ENCODE measurements at places on chromosomes 4 and X.
A peak's percentile ranks its signal among the peaks of the same experiment; 100 is the strongest.

DNA sequence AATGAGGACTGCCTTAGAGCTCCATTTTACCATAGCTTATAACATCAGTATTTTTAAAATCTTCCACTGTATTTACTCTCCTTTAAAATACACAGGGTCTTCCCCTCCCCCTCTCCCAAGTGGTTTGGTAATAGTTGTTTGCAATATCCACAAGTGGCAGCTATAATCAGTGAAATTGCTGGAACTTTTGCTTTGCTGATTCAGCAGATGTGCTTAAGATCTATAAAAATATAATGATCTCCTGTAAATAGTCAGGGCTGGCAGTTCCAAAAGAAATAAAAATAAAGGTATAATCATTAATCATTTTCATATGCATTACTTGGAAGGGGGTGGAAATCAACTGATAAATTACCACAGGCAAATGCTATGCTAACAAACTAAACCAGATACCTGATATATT lies 345.2 kb downstream of the KLHL13 start:
- DNase-seq = no peak

- DNase-seq = no peak
Observed at GRCh38 chrX:16664074-16664473, 14.1 kb downstream of the S100G start.

DNA sequence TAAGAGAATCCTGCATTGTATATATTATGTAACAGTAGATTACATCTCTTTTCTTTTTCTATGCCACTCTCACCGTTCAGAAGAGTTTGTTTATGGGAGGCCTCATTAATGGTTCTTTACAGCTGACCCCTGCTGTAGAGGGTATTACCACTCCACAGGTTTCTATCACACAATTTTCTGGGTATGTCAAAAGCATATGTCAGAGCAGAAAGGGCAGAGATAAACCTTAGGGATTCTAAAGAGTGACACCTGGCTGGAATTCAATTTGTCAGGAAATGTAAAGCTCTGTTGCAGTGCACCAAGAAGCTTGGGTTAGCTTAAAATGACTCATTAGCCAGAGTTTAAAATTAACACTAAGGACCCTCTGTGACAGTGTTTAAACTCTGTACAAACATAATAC lies 658.7 kb downstream of the PCDH18 start:
- DNase-seq = no peak

DNA sequence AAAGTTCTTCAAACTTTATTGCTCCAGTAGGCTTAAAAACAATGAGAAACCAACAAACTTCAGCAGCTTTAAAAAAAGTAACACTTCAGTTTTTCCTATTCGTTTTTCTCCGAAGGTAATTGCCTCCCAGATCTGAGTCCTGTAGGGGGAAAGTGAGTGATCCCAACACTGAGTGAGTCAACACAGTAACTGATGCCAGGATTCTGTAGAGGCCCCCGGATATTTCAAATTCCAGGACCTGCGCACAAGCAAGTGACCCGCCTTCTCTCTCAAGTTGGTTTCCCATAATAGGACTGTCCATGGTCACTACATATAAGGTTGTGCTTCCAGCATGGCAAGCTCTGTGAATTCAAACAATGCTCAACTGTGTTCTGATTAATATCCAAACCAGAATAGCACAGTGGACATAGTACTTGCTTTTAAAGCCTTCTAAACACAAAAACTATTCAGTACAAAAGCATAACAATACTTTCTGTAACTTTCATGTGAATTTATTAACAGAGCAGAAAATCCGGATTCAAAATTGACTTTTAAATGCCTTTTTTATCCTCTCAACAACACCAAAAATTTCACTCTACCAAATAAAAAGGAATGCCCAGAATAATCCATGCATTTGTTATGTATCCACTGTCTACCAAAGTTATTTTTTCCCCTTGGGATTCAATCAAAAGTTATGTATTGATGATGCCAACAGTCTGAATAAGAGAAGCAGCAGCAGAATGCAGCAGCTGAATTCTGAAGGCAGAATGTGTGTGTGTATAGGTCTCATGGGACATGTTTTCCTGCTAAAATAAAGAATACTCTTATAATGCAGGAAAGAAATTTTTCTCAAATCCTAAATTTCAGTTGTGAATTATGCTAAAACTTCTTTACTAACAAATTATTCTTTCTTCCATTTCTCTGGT lies at the start of gene DMD:
Gene DMD (minus strand): TSS at position 194 of the 905 bp plus-strand sequence. CDS start 237 bp downstream, outside the sequence.
- peak; percentile 22 for DNase-seq

DNA sequence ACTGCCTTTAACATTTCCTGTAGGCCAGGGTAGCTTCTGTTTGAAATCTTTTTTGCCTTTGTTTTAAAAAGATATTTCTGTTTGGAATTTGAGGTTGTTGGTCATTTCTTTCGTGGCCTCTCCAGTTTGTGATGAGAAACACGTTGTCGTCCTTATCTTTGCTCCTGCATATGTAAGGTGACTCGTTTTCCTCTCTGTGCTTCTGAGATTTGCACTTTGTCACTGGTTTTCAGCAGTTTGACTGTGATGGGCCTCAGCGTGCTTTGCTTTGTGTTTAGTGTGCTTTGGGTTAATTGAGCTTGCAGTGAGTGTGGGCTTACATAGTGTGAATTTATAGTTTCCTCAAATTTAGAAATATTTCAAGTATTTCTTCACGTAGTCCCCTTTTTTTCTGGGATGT lies 81.5 kb downstream of the FAM193A start:
- no peak for DNase-seq

- no peak for DNase-seq
Observed at GRCh38 chr4:40573593-40574311, 55.9 kb downstream of the RBM47 start.

Data from HTR-8/SVneo (cell line).